ENCODE measurements at places on chromosomes 3 and 15.

DNA sequence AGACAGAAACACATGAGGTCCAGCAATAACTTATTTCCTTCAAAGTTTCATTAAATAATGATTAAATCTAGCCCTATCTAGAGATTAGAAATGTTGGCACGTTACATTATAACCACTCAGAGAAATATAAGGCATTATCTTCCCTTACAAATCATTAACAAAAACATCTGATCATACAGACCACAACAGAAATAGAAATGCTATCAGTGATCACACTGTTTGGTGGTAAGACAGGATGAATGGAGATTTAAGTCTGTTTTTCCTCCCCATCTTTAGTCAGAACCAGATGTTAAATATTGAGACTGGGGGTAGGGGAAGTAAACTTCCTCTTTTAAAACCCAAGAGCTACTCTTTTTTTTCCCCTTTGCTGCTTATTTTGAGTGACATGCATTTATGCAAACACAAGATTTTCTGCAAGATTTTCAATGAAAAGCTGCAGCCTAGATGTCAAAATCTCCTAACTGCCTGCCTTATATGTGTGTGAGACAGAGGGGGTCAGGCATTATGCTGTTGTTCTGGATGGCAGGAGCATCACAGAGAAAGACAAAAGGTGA is 70.4 kb downstream of the CBLB start:
- DNase-seq: no peak

- DNase-seq: no peak
These were observed 27.6 kb upstream of the CXCR6 start for GRCh38 chr3:45915518-45916231.

DNA sequence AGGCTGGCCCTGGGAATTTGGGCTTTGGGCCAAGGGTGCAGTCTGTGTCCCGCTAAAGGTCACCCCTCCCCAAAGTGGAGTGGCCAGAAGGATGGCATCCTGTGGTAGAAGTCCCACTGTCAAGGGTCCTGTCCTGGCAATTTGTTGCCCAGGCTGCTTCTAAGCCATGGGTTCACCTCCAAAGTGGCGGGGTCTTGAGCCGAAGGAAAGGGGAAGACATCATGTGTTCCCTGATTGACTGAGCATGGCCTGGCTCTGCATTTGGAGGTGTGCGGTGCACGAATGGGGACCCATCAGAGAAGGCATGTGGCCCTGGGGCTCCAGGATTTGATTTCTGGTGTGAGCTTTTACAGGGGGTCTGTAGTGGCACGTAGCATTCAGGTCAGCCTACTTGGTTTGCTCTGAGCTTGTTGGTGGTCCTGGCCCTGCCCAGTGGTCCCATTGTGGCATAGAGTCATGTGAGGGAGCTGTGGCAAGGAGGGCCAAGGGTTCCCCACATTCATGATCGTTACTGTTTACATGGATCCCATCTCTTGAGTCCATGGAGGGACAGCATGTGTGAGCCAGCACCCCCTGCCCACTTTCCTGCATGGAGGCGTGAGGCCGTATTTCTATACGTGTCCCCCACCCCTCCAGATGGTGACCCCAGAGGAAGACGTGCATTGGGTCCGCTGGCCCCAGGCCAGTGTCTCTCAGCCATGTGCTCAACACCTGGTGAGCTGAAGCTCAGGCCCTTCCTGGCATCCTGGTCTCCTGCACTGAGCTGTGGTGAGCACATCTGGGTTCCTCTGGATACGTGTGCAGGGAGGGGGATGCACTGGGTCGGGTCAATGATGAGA is 225.1 kb downstream of the SNRPN start:
- DNase-seq: peak; percentile 10

DNA sequence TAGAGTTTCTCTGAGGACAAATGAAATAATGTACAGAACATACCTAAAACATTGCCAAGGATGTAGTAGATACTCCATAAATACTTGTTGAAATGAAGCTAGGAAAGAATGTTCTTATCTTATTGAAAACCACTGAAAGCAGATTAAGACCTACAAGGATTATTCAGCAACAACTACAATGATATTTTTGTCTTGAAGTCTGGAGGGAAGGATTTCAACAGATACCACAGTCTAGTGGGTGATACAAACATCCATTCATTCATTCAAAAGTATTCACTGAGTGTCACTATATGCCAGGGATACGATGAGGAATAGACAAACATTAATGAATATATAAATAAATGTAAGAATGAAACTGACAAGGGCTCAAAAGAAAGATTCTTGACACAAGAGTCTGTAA is 74.7 kb upstream of the THBS1 start:
- DNase-seq: no peak

DNA sequence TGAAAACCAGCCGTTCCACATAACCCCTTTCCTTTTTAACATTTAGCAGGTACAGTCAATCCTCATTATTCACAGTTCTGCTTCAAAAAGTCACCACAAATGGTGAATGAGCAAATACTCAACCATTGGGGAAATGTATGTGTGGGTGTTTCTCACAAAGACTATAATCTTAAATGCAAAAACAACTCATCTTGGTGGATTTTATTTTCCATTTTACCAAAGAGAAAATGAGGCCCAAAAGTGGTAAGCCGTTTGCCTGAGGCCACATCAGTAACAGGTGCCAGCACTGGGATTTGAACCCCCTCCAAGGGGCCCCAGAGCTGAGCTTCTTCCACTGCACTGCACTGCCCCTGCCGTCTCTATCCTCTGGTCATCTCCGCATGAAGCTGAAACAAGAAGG is 208.8 kb downstream of the OSBPL10 start:
- no peak for DNase-seq

GRCh38 chr3:194139071-194139813 is 3.3 kb downstream of the HES1 start:
- DNase-seq: peak; percentile 65

DNA sequence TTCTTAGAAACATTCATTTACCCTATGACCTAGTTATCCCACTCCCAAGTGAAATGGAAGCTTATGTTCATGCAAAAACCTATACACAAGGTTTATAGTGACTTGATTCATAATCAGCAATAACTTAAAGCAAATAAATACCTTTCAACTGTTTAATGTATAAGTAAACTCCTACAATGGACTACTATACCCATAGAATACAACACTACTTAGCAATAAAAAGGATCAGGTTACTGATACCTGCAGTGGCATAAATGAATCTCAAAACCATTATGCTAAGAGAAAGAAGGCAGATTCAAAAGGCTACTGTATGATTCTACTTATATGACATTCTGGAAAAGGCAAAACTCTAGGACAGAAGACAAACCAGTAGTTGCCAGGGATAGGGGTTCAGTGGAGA is 8.3 kb upstream of the POLR2M start:
- DNase-seq: no peak

- no peak for DNase-seq
These were observed 310.2 kb downstream of the TBC1D5 start for GRCh38 chr3:17432236-17432635.

DNA sequence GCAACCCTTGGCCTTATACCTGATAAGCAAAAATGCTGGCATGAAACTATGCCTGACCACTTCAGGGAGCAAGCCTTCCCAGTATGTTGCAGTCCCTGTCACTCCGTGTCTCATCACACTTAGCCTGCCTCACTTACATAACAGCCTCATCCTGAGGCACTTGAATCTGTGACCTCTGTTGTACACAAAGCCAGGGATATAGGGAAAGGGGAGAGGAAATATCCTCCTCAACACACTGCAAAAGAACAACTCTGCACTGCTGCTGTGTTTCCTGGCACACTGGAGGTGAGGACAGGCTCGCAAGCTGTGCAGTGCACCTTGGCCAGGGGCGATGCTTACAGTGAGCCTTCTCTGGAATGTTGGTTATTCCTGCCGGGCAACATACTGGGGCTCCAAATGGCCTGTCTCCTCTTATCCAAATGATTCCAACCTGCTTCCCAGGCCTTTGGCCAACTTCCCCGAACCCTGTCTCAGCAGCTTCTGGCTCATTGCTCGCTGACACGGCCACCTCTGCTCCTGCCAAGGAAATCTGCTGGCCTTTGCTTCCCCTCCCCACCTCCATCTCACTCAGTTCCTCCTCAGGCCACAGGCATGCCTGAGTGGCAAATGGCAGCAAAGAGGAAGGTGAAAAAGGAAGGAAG is 109.2 kb downstream of the CD47 start:
- DNase-seq: peak; percentile 31

- DNase-seq: no peak
These were observed 32.5 kb downstream of the CTSH start for GRCh38 chr15:78912316-78912715.

DNA sequence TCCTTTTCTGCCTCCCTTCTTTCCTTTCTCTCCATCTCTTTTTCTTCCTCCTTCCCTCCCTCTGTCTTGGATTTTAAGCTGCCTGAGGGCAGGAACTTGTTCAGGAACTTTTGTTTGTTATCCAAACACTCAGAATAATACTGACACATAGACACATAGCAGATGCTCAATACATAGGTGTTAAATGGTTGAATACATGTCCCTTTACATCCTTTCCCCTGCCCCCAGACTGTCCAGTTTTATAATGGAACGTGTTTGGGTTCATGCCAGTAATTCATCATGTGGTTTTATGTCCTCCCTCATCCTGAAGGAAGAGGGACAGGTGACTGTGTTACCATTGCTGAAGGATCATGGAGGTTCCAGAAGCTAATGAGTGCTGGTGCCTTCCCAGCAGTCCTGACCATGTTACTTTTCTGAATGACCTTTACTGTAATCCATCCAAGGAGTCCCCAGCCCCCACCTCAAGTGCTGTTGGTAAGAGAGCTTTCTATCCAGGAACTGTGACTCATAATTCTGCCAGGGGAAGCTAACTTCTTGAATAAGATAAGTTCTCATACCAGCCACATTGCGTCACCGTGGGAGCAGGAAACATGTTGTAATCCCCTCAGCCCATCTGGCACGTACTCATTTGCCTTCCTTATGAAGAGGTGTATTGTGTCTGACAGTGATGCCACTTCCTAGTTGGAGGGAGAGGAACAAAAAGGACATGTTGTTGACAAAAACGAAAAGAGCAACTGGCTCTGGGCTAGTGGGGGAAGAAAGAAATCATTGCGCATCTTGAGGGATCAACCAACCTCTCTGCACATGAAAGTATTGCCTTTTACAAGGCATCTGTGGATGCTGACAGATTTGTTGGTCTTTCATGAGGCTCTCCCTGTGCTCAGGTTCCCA is 52.4 kb downstream of the IL1RAP start:
- DNase-seq: no peak

GRCh38 chr3:22241110-22241509 is 490.1 kb upstream of the ZNF385D start:
- DNase-seq: no peak

DNA sequence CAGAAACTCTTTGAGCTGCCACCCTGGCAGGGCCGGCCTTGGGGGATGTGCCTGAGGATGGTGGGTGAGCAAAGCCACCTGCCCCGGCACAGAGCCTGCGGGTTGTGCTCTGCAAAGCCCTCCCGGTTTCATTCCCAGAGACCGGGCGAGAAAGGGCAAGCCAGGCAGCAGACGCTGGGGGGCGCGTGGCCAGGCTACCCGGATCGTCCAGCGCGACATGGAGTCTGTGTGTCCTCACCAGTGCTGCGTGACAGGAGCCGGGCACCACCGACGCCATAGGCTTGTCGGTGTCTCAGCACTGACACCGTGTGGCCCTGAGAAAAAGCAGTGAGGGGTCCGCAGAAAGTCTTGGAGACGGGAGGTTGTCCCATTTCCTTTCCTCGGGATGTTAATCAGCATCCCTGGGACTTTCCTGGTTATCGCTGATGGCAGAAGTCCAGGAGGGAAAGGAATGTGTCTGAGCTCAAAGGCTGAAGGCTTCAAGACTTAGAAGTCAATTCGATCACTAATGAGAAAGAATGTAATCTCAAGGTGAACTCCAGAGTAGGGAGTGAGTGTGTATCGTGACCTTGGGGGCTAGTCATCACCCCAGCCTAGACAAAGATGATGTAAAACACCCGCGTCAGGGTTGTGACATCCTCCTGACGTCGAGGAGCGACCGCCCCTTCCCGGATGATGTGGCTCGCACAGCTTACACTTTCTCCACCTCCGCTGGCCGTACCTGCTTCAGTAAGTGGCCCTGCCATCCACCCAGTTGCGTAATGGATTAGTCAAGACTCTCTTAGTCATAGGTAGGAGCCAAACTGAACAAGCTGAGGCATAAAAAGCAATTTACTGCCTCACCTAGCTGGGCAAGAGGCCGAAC is 36.3 kb upstream of the PLA2G4E start:
- peak; percentile 95 for DNase-seq

- DNase-seq: no peak
These were observed 424.1 kb downstream of the RSL24D1 start for GRCh38 chr15:54772663-54773062.

DNA sequence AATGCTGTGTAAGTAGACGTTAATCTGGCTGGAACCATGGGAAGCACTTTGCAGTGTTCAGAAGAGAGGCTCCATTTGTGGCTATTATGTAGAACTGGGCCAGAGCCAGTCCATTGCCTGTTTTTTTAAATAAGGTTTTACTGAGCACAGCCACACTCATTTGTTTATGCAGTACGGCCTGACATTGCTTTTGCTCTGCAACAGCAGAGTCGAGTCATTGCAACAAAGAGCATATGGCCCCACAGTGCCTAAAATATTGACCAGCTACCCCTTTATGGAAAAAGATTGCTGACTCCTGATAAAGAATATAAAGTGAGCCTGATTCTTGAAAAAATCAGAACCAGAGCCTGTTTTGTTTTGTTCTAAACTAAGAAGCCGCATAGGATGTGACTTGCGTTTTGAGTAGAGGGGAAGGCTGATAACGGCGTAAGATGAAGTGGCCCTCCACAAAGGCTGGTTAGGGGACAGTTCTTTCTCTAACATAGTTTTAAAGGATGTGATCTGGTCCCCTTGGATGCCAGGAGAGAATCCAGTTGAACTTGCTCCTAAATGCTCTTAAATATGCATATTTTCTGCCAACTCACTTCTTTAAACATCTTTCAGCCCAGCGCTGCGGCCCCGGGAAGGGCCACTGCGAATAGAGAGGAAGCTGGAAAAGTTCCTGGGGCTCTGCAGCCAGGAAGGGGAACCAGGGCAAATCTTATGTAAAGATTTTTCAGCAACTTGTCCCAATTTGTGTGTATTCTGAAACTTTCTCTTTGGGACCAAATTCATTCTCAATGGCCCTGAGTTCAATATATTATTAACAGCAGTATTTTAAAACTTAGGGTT is 64.5 kb downstream of the GLDN start:
- peak; percentile 18 for DNase-seq

DNA sequence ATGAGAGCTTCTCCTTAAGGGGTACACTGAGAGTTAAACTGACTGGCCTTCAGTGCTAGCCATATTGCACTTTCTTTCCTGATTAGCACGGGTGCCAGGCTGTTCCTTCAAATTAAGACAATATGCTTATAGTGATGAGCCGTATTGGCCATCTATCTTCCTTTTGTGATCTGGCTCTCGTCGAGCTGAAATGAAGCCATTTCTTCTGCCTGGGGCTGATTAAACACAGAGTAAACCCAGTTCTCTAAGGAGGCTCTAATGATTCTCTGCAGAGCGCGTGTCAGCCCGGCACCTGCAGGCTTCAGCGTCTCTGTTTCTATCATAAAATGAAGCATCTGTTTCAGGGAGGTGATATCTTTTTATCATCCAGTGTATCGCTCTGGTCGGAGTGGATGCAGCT is 107.5 kb upstream of the NR2F2 start:
- DNase-seq: no peak

- peak; percentile 47 for DNase-seq
These were observed 18.3 kb downstream of the TRH start for GRCh38 chr3:129992781-129993180.

Data from H9 (cell line).